ENCODE measurements at places on chromosomes 7 and 10.

DNA sequence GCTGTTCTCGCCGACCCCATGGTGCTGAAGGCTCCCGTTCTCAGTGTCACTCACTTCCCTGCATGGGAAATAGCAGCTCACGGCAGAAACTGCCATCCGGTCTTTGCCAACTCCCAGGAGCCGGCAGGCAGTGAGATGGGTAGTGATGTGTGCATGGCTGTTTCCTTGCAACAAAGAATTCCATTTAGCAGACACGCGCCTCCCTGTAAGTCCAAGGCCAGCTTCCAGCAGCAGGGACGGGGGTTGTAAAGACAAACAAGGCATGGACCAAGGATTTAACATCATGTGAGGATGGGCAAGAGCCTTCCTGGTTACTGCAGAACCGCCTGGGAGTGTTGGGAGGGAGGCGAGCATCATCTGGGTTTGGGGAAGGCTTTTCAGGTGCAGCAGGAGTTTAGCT is 273.1 kb downstream of the GLRX3 start:
- DNase-seq, result no peak

- no peak for DNase-seq
These were observed 1.2 kb upstream of the TMEM243 start for GRCh38 chr7:87220734-87221215.

DNA sequence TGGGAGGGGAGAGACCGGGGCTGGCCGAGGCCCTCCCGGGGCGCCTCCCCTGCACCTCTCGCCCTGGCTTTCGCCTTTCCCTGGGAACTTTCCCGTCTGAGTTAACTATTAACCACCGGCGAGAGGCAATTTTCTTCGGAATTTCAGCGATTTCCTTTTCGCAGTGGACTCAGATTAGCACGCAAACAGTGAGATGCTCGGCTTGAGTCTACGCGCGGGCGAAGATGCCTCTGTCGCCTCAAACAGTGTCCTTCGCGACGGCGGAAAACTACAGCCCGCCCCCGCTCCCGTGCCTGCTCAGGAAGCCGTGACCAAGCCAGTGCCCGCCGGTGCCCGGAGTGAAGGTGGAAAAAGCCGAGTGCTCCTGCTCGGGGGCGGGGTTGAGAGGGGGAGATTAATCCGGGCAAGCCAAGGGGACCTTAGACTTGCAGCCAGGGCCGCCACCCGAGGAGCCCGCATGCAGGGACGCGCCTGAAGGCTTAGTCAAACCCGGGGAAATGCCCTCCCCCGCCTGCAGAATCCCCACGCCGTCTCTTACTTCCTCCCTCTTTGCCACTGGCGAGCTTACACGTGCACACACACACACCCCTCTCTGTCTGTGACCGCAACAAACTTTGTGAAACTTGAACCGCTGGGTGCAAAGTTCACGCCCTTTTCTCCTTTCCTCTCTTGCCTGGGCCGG is 14.5 kb upstream of the PAX2 start:
- no peak for DNase-seq

- DNase-seq, result no peak
These were observed 40.5 kb downstream of the AOAH start for GRCh38 chr7:36683695-36684357.

GRCh38 chr7:153413540-153414287 is 638.5 kb upstream of the DPP6 start:
- no peak for DNase-seq

DNA sequence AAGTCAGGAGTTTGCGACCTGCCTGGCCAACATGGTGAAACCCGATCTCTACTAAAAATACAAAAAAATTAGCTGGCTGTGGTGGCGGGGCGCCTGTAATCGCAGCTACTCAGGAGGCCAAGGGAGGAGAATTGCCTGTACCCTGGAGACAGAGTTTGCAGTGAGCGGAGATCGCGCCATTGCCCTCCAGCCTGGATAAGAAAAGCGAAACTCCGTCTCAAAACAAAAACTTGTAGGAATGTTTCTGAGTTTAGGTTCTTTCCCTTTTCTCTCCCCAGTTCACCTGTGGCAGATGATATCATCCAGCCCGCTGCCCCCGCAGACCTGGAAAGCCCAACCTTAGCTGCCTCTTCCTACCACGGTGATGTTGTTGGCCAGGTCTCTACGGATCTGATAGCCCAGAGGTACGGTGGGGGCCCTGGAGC is 138.8 kb upstream of the BTBD16 start:
- DNase-seq, result no peak

GRCh38 chr10:122986335-122986734 is 6.1 kb downstream of the PSTK start:
- DNase-seq, result no peak

- DNase-seq, result no peak
These were observed 15.2 kb downstream of the STK32C start for GRCh38 chr10:132292287-132293200.

DNA sequence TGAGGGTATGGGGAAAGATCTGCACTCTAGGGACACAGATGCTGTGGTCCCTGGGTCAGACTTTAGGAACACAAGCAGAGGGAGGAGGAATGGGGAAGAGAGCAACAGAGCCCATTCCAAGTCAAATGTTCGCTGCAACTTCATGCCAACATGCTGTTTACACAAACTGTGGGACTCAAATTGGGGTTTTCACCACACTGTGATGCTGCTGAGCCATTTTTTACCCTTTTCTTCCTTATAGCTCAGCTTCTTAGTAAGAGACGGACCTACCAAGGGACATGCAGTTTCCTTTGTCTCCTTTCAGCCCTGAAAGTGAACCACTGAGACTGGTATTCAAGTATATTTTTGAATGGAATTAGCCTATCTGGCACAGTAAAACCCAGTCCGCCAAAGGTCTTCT is 64.3 kb upstream of the AGK start:
- DNase-seq, result no peak

- DNase-seq, result no peak
These were observed 137.3 kb upstream of the FRMD4A start for GRCh38 chr10:14468023-14468441.

DNA sequence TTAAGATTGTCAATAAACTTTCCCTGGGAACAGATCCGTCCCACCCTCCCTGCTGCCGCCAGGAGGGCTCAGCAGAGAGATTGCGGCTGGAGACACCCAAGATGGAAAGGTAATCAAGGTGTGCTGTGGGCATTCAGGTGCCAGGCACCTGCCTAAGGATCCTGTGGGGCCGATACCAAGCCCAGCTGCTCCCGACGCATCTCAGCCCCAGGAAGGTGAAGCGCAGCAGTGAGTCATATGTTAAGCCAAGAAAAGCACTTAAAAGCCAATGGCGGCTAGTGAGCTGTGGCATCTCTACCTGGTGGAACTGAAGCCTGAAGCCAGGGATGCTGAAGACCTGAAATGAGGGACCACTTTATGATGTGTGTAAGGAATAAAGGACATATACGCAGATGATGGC is 6.1 kb downstream of the WDR86 start:
- DNase-seq, result no peak

DNA sequence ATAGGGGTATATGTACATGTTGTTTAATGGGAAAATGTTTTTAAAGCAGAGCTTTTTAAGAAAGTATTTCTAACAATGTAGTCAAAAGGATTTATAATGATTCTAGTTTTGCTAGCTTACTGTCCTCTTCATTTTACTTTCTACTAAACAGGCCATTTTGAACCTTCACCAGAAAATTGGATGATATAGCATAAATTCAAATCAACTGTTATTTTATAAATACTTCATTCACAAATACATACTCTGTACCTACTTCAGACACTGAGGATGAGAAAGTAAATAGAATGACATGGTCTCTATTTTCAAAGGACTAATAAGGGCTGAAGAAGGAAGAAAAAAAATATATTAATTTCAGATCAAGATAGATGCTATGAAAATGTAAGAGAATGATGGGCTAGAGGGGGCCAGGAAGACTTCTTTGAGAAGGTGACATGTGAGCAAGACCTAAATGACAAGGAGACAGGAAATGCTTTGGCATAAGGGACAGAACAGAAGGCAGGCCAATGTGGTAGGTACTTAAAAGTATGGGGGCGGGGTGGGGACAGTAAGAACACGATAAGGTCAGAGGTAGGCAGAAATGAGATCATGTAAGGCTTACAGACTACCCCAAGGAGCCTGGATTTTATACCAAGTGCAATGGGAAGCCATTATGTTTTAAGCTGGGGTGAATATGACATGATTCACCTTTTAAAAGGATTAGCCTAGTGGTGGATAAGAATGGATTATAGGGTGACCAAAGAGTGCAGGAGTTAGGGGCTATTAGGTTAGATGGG is 5.2 kb downstream of the NAMPT start:
- DNase-seq, result no peak

- no peak for DNase-seq
These were observed 21.3 kb upstream of the AGR2 start for GRCh38 chr7:16826060-16826459.

DNA sequence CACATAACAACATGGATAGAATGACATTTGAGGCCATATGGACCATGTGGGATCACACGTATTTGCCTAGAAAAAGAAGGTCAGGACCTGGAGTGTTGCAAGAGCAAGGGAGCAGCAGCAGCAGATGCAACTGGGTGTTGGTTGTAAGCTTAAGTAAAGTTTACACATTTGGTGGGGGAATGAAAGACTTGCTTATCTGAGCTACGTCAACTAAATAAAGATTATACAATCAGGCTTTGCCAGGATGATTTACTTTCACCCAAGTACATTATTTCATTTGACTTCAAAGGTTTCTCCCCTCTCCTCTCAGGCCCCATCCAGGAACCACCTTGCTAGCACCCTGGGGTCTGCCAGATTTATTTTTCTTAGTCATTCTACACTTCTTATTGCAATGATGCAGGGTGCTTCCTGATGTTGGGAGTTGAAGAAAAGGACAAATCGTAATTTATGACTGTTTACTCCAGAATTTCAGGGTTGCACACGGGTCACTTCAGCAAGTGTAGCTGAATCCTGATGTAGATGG is 591.9 kb upstream of the IGFBP3 start:
- DNase-seq, result no peak

GRCh38 chr10:92995509-92995908 is 65.1 kb upstream of the CYP26C1 start:
- no peak for DNase-seq

- DNase-seq, result no peak
These were observed 515.2 kb downstream of the REEP3 start for GRCh38 chr10:64036321-64036930.

DNA sequence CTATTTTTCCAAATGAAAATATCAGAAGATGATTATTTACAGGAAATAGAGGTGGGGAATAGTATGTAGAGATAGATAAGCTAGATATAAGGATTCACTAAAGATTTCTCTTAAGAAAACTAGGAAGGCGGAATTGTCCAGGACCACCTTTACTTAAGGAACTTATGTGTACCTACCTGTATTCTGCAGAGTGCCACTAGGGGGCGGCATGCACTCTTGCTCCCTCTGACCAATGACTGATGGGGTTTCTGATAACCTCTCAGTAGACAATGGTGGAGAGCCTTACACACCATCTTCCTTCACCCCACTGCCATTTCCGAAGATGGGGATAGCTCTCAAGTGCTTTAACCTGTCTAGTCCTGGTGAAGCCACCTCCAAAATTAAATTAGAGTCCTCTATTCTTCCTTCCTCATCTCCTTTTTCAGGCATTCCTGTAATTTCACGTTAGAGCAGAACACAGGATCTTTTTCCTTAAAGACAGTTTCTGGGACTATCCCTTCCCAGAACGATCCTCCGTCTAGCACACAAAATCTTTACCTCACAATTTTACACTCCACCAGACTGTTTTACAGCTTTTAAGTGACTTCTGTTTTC is 453.1 kb downstream of the SORCS1 start:
- DNase-seq, result no peak

- DNase-seq, result no peak
These were observed 8.7 kb downstream of the DIP2C start for GRCh38 chr10:680745-681144.

DNA sequence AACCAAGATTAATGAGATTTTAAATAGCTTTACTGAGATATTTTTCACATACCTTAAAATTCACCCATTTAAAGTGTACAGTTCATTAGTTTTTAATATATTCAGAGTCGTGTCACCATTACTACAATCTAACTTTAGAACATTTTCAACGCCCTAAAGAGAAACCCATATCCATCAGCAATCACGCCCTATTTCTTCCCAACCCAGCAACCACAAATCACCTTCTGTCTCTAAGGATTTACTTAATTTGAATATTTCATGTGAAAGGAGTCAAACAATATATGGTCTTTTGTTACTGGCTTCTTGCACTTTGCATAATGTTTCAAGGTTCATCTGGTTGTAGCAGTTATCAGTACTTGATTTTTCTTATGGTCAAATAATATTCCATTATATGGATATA is 25.1 kb upstream of the PDZD8 start:
- DNase-seq, result no peak

DNA sequence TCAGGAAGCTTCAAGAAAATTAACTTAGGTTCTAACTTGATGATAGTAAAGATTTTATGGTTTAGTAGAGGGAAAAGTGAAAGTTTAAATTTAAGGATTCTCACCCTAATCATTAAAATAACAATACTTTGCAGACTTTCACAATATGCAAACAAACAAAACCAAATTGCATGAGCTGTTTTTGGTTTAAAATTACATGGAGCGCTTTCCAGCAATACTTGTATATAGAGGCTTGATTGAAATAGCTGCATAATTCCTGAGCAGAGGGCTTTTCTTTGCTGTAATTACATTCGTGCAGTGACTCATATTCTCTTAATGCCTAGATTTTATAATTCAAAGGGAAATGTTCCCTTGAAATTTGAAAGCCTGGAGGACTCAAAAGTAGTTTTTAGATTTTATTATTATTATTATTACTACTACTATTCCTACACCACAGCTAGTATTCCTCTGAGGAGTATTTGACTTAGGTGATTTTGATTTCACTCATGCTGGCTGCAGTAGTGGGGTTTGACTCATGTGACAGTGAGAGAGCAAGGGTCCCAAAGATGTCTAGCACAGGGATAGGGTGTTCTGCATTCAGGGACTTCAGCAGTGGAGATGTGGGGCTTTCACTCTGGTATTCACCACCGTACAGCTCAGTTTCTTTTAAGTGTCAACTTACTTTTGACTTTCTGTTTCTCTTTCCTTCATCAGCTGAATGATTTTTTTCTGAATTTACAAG is 138.1 kb downstream of the ADAM22 start:
- DNase-seq, result no peak

DNA sequence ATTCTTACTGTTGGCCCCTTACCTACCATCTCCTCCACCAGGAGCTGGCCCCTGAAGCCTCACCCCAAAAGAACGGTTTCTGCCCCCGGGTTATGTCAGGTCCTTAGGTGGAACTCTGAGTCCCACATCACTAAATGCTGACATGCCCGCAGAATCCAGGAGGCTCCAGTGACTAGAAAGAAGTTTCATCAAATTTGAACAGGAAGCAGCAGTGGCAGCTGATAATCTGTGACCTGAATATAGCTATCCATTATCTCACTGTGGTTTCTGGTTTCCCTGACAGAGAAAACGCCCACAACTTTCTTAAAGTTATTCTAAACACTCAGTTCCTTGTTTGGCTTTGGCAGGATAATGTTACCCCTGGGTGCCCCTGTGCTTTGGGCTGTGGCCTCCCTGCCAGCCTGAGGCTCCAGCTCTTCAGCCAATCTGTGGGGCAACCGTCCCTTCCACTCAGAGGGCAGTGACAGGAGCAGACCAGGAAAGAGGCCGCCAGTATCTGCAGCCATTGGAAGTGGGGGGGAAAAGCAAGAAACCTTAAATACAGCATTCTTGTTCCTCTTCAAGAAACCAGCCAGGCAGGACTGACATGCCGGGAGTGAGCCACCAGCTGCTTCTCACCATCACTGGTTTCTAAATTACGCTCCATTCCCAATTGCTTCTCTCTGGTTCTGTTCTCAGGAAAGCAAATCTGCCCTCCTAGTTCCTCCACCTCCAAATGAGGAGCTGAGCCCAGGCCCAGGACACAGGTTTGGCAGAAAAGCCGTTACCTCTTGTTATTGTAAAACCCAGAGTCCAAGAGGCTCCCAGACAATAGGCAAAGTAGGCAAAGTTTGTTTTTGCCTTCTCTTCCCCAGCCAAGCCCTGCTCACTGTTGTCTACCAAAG is 41.2 kb upstream of the VCL start:
- no peak for DNase-seq

Data from activated naive CD4-positive, alpha-beta T cell (primary cell).